CD4-positive, alpha-beta memory T cell (primary cell): ENCODE measurements at places on chromosomes 4 and X.

DNA sequence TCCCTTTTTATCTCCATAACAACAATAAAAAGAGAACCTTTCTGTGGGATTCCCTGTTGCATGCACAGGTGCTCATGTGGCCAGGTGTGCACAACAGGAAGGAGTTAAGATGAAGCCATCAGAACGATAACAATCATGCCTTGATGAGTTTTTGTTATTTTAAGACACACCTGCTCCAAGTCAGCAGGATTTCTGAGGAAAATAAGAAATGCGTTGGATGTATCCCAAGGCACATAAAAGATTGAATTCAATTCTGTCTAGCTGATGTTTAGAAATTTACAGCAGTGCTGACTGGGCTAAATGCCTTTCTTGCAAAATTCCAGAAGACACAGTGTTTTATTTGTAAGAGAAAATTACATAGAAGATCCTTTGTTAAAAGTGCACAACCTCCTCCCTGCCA lies 1678.2 kb downstream of the ARAP2 start:
- DNase-seq = no peak

DNA sequence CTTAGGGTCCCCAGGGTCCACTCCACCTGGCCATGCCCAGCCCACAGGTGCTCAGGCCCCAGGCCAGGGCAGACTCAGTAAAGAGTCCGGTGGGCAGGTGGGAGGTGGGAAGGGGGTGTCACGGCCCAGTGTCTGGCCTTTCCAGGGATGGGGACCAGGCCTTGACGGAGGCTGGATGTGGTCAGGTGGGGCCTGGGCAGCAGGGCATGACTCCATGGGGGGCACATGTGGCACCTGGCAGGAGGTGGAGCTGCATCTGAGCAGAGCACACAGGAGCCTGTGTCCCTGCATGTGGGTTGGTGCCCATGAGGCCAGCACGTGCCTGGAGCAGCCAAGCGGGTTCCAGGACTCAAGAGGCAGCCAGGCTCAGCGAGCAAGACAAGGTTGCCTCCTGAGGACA lies 132.9 kb downstream of the FAM53A start:
- DNase-seq = no peak

DNA sequence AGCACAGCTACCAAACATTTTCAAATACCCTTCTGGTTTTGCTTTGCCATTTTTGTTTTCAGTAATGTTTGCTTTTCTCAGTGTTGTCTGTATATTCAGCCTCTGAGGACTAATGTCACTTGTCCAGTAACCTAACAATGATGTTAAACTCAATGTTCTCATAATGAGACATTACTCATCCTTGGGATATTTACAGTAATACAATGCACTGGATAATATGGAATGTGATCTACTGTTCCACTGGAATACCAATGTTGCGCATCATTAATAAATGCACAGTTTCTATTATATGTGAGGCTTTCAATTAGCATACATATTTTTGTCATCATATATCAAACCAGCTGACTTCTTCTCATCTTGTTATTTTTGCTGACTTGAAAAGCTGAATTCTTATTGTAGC lies 259.1 kb downstream of the SH2D1A start:
- DNase-seq = no peak

DNA sequence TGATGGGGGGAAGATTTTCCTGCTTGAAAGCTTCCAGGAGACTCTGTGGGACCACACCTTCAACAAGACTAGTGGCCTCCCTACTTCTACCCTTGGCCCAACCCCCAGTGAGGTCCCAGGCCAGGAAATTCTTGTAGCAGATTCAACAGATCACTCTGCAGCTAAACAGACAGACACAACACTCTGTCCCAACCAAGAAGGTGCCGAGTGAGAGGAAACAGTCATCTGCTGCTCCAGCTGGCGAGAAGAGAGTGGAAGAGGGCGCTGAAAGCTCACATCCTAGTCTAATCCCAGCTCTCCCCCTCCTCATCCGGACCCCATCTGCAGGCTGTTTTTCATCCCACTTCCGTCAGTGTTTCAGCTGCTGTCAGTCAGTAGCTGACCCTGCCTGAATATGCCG lies 63.4 kb downstream of the CHRDL1 start:
- no peak for DNase-seq

GRCh38 chr4:182486881-182487280 lies 243.7 kb downstream of the TENM3 start:
- no peak for DNase-seq

DNA sequence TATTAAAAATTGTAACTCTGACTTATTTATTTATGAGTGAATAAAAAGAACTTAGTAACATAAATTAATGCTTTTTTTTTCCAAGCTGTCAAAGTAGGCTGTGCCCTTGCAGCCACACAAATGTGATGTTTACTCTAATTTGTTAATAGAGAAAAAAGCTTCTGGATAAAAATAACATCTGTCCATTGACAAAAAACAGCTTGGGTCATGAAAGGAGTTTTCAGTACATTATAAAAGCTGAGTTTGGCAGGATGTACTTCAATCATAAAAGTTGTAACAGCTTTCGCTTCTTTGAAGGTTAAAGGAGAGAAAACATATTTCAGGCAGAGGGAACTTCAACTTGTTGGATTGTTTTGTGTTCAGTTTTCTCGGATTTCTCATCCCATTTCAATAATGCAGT lies 105.6 kb downstream of the SLC4A4 start:
- DNase-seq = no peak

DNA sequence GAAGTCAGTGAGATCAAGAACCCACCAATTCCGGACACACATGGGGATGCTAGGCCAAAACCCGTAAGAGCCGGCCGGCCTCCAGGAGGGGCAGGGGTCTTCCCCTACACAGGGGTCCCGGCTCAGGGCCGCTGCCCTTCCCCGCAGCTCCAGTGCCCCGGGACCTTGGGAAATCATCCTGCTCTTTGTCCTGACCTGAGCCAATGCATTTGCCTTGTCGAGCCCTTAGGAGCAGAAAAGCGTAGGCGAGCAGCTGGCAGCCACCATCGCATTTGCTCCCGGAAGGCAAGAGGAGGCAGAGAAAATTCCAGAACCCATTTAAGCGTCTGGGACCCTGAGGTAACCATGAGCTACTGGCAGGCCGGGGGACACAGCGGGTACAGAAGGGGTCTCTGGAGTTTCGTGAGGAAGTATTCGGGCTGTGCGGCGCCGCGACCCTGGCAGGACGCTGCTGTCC lies 7.4 kb upstream of the TNIP2 start:
- no peak for DNase-seq

DNA sequence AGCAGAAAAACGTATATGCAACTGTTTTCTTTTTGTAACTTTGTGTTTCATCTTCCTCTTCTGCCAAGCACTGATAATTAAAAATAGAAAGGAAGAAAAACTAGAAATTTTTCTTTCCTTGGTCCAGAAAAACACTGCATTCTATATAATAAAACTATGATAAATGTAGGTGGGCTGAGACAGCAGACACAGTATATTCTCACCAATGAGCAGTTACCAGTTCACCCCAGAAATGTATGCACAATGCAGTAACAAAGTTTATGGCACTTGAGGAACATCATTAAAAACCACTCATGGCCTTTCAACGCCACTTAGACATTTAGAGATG lies 79.4 kb downstream of the FAT1 start:
- DNase-seq = no peak

DNA sequence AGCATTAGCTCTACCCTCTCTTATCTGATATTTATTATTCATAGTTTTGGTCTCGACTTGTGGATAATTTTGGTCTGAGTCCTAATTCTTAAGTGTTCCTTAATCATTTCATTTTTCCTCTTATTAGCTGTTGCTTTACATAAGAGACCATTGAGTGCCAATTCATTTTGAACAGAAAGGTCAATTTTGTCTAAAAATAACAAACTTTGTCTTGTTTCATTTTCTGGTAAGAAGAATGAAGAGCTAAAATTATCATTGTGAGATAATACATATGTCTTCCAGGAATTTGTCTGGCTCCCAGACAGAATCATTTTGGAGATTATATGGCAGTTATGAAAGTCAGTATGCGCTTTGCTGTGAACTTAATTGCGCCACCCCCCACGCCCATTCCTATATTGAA lies 1471.8 kb downstream of the PCDH7 start:
- no peak for DNase-seq

GRCh38 chrX:119984652-119985051 lies 41.1 kb upstream of the NKAP start:
- DNase-seq = no peak

DNA sequence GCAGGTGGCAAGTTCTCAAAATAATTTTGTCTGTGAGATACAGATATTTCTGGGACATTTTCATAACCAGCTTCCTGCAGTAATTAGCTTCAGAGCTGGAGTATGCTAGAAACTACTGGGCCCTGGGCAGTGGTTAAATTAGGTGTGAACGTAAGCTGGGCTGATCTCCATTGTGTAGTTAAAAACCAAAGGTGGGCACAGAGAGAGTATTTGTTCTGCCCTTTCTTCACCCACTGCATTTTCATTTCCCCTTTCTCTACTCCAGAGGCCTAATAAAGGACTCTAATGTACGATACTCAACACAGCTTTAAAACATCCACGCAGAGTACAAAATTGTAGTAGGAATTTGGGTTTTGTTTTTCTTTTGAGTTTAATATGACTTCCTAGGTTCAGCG lies 252.7 kb downstream of the SPRY1 start:
- DNase-seq = no peak

DNA sequence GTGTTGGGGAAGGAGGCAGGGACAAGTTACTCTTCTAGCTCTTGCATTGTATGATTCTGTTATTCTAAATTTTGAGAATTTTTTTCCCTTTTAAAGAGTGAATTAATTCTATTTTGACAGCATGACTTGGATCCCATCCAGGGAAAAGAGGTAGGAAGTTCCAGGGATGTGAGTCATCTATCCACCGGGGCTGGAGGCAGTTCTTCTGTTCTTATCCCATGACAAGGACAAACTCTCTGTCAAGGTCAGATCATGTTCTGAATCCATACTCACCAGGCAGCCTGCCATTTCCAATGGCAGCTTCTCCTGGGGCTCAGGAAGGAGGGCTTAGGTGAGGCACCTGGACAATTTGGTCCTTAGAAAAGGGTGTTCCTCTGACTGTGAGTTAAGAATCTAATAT lies 132.0 kb upstream of the MED14 start:
- DNase-seq = no peak

- no peak for DNase-seq
Measured at GRCh38 chr4:151994429-151994828, 233.6 kb upstream of the GATB start.

- DNase-seq = no peak
Measured at GRCh38 chr4:181550381-181550780, 692.8 kb upstream of the TENM3 start.

DNA sequence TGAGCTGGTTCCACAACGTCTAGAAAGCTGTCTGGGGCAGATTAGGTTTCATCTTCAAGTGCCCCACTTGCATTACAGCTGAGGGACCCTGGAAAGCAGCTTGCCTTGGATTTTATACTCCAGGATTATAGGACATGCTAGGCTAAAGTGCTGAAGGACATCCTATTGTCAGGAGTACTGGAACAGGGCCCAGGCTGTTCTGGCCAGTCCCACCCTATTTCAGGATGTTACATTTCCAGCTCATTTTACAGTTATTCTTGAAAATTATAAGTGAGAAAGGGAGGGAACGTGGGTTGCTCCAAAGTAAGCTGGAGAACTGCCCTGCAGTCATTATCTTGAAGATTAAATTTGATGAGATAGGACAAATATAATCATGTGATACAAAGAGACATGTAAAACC lies 71.0 kb upstream of the UGT8 start:
- DNase-seq = no peak

GRCh38 chr4:163590619-163591264 lies 96.3 kb downstream of the TMA16 start:
- no peak for DNase-seq

DNA sequence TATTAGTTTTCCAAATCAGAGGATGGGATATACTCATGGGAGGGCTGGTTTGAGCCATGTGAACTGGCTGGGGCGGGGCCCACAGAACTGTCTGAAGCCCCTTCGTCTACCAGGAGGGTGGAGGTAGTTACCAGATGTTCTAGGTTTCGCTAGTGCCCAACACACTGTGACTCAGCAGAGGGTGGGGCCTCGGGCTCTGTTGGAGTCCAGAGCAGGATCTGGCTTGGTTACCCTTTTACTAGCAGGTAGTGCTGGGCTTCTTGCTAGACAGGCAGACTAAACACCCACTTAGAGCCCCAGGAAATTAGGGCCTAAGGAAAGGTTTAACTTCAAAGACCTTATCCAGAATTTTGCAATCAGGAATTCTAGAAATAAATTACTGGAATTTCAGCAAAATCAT lies 56.2 kb upstream of the CHRDL1 start:
- no peak for DNase-seq
